EL (cell line): ENCODE measurements at places on chromosomes 12 and 14.

DNA sequence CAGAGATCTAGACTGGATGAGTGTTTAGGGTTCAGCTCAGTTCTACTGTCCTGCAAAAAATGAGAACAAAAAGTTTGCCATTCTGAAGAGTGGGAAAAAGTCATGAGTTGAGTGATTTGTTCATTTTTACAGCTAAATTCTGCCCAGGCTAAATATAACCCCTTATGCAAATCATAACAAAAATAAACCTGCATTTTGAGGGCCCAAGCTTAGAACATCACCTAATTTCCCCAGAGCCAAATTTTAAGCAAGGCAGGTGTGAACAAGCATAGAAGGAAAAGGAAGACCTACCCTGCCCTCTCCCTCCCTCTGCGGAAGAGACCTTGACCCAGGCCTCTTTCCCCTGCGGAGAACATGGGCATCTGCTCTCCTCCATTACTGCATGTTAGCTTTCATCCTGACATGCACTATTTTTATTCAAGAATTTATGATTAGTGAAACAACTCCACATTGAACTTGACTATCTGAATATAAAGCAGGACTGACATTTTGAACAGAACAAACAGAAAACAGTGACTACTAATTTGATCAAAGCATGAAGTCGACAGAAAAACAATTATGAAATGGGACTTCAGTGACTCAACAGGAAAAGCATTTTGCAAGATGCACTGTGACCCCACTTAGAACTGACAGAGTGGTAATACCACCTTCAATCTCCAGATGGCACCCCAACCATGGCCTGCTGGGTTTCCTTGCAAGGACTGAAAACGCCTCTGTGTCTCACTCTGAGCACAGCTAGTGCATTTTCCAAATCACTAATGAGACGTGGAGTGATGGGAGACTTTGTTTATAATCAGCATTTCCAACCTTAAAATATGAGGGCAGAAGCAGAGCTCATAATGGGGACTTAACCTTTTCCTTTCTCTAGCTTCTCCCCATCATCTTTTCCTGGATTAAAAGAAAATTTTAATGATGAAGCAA lies 30.9 kb upstream of the SELPLG start:
- peak; percentile 96 for DNase-seq

GRCh38 chr14:104518659-104519350 lies 60.8 kb upstream of the C14orf180 start:
- no peak for DNase-seq

DNA sequence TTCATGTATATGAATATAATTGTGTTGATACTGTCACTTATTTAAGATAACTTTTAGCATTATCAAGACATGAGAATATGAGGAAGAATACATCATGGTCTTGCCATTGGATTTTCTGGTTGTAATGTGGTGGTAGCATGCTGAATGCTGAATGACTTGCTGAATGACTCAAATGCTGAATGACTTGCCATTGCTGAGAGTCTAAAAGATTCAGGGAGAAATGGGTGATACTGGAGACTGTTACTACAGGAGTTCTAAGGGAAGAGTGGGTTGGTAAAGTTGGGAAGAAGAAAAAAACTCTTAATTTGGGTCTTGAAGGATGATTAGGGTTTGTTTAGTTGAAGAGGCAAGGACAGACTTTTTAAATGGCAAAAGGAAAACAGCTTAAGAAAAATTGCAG lies 72.1 kb upstream of the MANSC4 start:
- DNase-seq: no peak

- DNase-seq: no peak
Observed at GRCh38 chr12:4934407-4935035, 24.8 kb downstream of the KCNA1 start.

GRCh38 chr14:100341301-100342031 lies 18.3 kb downstream of the SLC25A47 start:
- DNase-seq: peak; percentile 78

GRCh38 chr14:106875503-106875902 lies 1349.1 kb downstream of the TMEM121 start:
- DNase-seq: no peak

GRCh38 chr12:42362647-42363260 lies 36.8 kb downstream of the PPHLN1 start:
- peak; percentile 31 for DNase-seq

- DNase-seq: no peak
Observed at GRCh38 chr14:75437201-75438143, 9.7 kb downstream of the JDP2 start.

- DNase-seq: no peak
Observed at GRCh38 chr14:23335623-23336022, 14.4 kb downstream of the PABPN1 start.

GRCh38 chr12:109775172-109775881 lies 57.9 kb downstream of the TRPV4 start:
- DNase-seq: peak; percentile 68

DNA sequence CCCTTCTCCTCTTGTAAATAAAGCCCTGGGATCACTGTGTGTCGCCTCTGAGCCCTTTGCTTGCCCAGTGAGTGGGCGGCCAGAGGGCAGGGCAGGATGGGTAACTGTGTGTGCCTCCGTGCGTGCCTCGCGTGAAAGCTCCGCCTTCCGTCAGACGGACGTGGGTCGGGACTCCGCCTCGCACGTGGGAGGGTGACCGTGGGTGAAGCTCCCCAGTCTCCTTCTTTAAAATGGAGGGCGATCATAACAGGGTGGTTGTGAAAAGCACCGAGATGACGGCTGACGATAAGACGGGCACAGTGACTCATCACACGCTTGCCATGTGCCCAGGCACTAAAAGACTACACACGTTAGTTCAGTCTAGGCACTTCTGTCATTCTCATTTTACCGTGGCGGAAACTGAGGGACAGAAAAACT lies 9.2 kb downstream of the PHB2 start:
- DNase-seq: peak; percentile 55

GRCh38 chr12:66398931-66399910 lies 96.9 kb downstream of the HELB start:
- no peak for DNase-seq

- no peak for DNase-seq
Observed at GRCh38 chr14:69842686-69843420, 36.4 kb upstream of the SMOC1 start.

DNA sequence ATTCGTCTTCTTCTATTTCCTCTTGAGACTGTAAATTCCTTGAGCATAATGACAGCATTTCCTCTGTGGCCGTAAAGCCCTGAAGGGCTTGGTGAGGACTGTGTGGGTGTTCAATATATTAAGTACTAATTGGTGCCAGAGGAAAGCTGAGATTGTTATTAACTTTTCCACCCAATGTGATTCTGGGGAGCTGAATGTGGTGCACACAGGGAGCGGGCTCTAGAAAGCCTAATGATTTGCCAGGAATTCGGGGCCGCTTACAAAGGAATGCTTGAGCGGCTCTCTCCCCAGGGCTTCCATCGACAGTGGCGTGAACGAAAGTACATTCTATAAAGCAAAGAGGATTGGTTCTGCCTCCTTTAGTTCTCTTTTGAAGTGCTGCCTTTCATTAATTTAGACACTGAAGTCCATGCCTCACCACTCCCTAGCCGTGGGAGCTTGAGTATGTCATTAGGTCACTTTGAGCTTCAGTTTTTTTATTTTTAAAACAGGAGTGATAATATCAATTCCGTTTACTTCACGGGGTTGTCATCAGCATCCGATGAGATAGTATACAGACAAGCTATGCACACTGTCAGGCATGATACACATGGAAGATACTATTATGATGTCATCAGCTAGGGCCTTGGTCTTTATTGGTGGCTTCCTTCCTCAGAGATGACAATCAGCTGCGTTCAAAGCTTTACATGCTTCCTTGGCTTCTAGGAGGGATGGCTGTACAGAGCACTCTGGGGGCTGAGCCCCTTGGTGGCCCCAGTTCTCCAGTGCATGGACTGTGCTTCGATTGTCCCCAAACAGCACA lies 11.0 kb upstream of the GSG1 start:
- no peak for DNase-seq

GRCh38 chr12:105393587-105393986 lies 63.1 kb downstream of the C12orf75 start:
- DNase-seq: peak; percentile 57

DNA sequence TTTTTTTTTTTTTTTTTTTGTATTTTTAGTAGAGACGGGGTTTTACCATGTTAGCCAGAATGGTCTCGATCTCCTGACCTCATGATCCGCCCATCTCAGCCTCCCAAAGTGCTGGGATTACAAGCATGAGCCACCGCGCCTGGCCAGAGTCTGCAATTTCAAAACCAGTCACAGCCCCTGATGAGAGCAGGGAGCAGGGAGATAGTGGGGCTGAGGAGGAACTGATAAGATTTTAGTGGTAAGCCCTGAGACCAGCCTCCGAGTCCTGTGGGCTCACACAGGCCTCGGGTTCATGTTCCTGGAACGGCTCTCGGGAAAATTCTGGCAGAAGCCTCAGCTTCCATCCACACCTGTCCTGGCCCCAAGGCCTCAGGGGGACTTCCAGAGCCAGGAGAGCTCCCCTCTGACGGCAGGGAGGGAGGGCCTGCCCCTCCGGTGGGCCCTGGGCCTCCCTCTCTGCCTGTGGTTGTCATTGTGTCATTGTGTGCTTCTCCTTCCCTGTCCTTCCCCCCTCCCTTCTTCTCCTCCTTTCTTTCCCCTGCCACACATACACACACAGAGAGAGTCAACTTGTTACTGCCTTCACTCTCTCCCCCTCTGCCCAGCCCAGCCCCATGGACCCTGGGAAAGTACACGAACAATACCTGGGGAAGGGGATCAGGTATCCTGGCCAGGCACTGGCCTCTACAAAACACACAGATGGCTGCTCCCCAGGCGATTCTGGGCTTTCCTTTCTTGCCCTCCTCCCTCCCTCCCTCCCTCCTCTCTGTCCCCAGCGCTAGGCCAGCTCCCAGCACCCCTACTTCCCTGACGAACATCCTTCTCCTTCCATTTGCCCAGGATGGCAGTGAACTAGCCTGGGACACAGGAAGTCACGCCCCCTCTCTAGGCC lies 294.1 kb downstream of the DPF3 start:
- no peak for DNase-seq

GRCh38 chr12:93847517-93848474 lies 170.6 kb downstream of the CRADD start:
- no peak for DNase-seq

DNA sequence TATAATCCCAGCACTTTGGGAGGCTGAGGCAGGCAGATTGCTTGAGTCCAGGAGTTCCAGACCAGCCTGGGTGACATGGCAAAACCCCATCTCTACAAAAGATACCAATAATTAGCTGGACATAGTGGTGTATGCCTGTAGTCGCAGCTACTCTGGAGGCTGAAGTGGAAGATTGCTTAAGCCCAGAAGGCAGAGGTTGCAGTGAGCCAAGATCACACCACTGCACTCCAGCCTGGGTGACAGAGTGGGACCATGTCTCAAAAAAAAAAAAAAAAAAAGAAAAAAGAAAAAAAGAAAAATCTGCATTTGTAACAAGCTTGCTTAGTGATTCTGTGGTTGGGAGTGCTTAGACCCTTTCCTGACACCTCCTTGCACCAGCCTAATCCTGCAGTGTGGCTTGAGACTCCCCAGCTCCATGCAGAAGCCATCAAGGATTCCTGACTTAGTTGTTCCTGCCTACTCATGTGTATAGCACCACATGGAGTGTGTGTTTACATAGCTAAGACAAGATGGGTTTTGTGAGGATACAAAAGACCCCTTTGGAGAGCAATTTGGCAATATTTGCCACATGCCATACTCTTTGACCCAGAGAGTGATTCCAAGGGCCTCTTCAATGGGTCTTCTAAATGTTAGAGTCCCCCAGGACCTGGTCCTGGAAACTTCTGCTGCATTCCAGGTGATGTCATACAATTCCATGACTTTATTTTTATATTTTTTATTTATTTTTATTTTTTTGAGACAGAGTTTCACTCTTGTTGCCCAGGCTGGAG lies 5.1 kb upstream of the TMED10 start:
- DNase-seq: no peak

GRCh38 chr14:35571598-35571997 lies 37.6 kb downstream of the INSM2 start:
- DNase-seq: no peak

- DNase-seq: no peak
Observed at GRCh38 chr14:34629344-34629656, 648 bp downstream of the SNX6 start.
